ENCODE measurements at places on chromosomes 12 and 14.

DNA sequence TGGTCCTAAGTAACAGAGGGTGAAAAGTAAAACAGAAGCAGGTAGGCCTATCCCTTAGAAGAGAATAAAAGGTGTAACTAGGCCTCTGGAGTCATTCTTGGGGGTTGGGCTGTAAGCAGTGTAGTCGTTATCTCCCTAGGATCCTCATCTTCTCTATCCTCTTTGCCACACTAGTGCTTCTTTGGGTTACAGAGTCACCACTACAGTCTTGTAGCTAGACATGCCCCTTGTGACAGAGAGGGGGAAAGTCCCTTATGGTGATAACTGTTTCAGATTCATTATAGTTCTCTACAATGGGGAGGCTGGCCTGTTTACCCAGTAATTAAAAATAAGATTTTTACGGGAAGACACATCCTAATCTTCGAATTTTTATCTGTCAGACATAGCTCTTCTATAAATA lies 16.4 kb upstream of the SRP54 start:
- no peak for DNase-seq

DNA sequence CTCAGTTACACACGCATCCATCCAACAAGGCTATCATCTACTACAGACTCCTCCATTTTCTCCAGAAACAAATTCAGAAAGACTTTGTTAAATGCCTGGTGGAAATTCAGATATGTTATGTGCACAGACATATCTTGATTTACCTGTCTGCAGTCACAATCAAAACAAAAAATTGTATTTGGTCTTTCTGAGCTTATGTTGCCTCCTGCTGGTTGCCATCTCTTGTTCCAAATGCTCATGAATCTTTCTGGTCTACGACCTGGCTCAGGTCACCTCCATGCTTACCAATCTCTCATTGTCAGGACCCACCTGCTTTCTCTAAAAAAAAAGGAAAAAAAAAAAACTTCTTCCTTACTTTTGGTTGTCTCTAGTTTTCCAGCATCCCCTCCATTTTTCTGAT lies 169.2 kb upstream of the PLXNC1 start:
- no peak for DNase-seq

- no peak for DNase-seq
These were observed 128.4 kb downstream of the METTL25 start for GRCh38 chr12:82486524-82487235.

GRCh38 chr14:56159066-56159465 lies 40.9 kb downstream of the PELI2 start:
- no peak for DNase-seq

GRCh38 chr12:69906411-69907216 lies 81.6 kb downstream of the MYRFL start:
- DNase-seq, result no peak

Measured in activated T-helper 1 cell treated with anti-CD3 and anti-CD28 coated beads, Interleukin-2, amount 50 U/mL, for 16 hours (primary cell).